ENCODE measurements at places on chromosomes 2 and 18.

GRCh38 chr2:41709702-41710599 lies 337.9 kb upstream of the PKDCC start:
- DNase-seq: no peak

GRCh38 chr2:233201258-233202013 lies 50.0 kb upstream of the ATG16L1 start:
- DNase-seq: no peak

DNA sequence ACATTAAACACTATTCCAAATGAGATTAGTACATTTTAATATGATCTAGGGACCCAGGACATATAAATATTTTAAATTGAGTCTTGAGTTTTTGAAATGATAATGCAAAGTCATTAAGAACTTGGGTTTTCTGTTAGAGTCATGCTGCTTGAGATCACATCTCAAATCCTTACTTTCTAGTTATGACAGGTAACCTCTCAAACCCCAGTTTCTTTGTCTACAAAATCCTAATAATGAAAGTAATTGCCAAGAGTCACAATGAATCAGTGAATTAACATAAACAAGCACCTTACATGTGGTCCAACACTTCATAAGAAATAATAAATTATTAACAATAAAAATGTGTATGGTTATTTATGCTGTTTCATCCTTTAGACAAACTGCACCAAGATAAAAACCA lies 607.6 kb downstream of the LRP1B start:
- DNase-seq: no peak

- no peak for DNase-seq
Observed at GRCh38 chr2:89833116-89833779, 1141.8 kb downstream of the RPIA start.

- DNase-seq: no peak
Observed at GRCh38 chr2:69393963-69394362, 6.9 kb upstream of the GFPT1 start.

DNA sequence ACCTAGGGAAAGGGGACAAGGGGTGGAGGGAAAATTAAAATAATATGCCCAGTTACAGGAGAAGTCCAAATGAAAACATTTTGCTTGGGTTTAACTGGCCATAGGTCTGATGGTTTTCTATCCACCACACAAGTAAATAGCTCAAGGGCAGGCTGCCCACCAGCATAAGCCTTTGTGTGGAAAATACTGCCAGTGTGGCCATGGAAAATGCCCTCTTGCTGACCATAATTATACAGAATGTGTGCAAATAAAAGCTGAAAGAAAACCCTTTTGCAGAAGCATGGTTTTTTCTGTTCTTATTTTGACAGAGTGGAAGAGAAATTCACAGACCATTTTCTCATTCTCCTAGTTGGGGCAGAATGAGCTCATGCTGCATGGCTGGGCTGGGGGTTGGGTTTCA lies 111.3 kb upstream of the SIX2 start:
- DNase-seq: no peak

DNA sequence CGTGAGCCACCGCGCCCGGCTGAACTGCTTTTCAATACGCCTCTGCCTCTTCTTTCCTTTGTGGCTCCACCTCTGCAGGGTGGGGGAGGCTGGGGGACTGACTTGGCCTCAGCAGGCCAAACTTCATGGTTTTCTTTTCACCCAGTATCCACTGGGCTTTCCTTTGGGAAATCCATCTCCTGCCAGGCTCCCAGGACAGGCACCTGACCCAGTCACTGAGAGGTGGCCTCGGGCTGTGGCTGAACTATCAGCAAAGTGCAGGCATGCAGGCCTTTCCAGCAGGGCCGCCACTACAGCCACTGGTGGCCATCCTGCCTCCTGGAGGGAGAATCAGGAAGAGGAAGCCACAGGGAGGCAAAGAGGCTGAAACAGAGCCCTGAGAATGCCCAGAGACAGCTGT lies 33.4 kb upstream of the SEMA4C start:
- DNase-seq: no peak

GRCh38 chr2:23127465-23127864 lies 257.5 kb upstream of the KLHL29 start:
- DNase-seq: no peak

- DNase-seq: no peak
Observed at GRCh38 chr18:55549474-55550104, 38.4 kb downstream of the TCF4 start.

DNA sequence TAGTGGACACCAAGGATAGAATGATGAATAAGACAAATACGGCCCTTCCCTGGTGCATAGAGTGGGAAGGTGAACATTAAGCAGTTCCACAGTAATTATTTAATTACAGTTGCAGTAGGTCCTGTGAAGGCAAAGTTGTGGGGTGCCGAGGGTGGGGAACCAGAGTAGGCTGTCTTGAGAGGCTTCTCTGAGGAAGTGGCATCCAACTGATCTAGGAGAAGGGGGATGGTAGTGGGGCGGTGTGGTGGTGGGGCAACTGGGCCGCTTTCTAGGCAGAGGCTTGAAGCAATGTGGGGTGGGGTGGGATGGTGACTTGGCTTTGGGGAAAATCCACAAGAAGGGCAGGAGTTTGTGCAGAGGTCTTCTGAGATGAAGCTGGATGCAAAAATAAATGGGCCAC lies 11.7 kb downstream of the ACSL3 start:
- no peak for DNase-seq

GRCh38 chr18:46652372-46652771 lies 4.6 kb downstream of the LOXHD1 start:
- no peak for DNase-seq

GRCh38 chr2:158197940-158198339 lies 96.3 kb downstream of the UPP2 start:
- DNase-seq: no peak

DNA sequence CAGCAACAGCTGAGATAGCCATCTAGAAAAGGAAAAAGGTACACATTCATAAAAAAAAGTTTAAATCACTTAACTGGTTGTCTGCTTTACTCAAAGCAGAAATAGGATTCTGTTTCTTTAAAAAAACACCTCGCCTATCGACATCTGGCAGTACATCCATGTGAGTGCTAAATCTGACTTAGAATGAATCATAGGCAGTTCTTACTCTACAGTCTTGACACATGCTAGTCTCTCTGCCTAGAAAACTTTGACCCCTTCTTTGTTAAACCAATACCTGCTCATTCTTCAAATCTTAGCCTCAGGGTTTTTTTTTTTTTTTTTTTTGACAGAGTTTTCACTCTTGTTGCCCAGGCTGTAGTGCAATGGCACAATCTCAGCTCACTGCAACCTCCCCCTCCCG lies 37.1 kb upstream of the GPR75 start:
- DNase-seq: no peak

DNA sequence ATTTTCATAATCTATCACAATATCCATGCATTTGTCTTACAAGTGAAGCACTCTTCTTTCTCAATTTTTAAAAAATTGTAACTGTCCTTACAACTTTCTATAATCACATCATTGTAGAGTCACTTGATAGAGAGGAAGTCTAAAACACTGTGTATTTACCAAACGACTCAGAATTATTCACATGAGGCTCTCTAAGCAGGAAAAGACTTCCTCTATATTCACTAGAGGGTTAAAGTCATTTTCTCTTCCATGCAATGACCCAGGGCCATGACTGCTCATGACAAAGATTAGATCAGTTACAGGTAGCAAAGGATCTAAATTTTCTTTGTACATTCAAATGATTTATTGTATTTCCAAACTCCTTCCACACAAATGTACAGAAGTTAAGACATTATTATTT lies 9.0 kb upstream of the SLC1A4 start:
- no peak for DNase-seq

GRCh38 chr2:142966284-142966683 lies 88.8 kb downstream of the KYNU start:
- no peak for DNase-seq

DNA sequence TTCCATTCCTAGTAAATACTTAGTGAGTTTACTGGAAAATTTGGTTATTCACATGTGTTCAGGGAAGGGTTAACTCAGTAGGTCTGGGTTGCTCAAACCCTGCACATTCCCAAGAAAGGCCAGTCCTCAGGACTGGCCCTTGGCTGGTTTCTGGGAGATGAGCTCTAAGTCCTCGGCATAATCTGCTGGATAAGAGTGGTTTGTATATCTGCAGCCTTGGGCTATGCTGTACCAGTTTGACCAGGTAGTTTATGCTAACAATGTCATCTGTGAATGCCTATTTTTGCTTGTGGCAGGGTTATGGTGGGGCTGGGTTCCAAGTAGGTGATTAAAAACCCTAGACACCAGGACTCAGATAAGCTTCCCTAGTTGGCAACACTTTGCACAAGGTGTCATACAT lies 7.4 kb upstream of the PTH2R start:
- no peak for DNase-seq

DNA sequence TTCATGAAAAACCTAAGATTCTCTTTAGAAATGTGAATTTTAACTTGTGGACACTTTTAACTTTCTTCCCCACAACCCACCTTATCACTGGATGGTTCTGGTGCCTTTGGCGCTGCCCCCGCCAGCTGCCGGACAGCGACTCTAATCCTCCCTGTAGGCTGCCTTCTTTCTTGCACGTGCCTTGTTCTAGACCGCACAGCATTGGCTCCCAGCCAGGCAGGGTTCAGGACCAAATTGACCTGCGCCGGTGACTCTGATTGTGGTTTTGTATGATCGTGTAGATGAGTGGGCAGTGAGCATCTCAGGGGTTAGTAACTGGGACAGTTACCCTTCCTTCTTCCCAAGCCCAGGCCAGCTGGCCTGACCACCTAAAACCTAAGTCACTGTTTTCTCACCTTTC lies 106.8 kb downstream of the ASAP2 start:
- DNase-seq: no peak

- DNase-seq: no peak
Observed at GRCh38 chr2:224217962-224218347, 178.9 kb upstream of the SERPINE2 start.

DNA sequence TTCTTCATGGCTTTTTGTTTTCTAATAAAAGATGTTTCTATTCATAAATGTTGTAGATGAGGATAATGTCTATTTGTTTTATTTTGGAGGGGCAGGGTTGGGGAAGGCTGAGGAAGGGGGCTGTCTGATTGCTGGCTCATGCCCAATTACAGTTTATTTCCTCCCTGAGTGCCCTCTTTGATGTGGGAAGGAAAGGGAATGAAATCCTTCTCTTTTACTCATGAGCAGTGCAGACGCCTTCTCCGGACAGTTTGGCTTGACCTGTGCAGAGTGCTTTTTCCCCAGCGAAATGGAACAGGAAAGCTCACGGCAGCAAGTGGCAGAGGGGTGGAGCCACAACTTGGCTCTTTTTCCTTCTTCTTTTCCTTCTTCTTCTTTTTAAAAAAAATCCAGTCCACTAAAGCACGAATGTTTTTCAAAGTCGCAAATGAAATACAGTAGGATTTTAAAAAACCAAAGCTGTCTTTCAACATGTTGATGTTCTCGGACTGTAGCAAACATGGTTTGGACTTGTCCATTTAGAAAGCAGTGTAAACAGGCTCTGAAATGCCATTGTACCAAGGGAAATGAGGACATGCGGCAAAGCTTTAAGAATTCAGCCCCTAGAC lies 34.5 kb downstream of the RAB31 start:
- no peak for DNase-seq

GRCh38 chr18:10168477-10168876 lies 254.7 kb downstream of the VAPA start:
- DNase-seq: no peak

DNA sequence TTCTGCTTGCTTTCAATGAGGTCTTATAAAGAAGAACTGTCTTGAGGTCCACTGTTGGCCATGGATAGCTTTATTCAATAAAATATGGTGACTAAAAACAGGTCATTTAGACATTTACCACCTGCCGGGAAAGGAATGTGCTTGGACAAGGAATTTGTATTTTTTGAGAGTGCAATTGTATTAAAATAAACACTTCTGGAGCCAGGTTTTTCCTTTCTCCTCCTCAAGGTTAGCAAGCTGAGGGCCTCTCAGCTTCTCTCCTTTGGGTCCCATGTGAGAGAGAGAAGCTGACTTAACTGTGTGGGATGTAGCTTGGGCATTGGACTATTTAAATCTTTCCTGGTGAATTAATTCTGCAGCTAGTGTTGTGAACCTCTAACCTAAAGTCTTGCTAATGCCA lies 321.0 kb downstream of the MEIS1 start:
- DNase-seq: no peak

DNA sequence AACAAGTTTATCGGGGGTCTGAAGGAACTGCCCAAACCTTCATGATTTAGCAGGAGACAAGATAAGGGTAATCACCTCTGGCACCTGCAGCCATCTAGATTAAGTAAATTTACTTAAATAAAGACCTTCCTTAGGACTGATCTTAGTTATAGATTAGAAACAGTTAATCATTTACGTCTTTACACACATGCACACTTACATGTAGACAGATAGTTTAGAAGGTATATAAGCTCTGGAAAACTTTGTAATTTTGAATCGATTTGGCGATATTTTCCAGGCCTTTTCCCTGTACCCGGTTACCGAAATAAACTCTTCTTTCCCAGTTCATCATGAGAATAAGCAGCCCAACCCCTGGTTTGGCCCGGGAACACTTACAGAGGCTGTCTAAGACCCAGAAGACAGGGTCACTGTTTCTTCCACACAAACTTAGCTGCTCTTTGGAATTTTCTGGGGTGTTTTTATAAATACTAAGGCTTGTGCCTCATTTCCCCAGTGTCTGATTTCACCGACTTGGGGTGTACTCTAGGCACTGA lies 560 bp upstream of the SKA1 start:
- DNase-seq: no peak

DNA sequence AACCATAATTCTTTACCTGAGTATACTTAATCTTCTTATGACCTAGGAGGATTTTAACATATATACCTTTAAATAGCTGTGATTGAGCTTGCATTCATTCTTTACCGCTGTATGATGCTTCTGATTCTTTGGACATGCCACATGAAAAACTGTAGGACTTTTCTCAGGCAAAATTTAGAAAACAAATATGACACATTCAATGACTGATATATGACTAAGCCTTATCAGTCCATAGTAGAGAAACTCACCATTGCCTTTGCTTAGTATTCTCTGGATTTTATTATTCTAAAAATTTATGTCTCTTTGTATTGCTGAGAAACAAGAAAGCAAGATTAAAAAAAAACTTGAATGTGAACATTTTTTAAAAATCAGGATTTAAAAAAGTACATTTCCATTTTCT lies 3.7 kb downstream of the FAM171B start:
- no peak for DNase-seq

Measured in ovary (tissue), 10 donors.